ENCODE measurements at places on chromosomes 11 and 22.

DNA sequence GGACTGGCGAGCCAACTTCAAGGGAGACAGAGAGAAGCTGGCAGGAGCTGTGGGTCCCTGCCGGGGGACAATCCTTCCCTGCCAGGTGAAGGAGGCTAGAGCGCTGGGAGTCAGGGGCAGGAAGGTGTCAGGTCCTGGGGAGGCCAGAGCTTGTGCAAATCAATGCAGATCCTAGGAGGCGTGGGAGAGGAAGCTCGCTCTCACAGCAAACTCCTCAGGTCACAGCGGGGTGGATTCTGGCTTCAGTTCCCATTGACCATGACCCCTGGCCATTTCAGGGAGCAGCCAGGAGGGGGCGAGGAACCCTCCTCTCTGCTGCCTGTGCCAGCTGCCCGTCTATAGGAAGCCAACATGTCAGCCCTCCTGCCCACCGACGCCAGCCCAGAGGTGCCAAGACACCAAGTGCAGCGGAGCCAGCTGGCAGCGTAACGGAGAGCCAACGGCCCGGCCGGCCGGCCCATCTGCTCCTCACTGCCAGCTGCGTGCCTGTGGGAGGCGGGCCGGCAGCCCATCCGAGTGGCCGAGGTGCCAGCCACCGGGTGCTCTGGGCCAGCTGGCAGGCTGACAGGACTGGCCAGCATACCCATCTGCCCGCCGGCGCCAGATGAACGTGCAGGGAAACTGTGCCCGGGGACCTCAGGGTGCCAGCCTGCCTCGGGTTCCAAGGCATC, 374.8 kb downstream of the MIAT start:
- no peak for DNase-seq

DNA sequence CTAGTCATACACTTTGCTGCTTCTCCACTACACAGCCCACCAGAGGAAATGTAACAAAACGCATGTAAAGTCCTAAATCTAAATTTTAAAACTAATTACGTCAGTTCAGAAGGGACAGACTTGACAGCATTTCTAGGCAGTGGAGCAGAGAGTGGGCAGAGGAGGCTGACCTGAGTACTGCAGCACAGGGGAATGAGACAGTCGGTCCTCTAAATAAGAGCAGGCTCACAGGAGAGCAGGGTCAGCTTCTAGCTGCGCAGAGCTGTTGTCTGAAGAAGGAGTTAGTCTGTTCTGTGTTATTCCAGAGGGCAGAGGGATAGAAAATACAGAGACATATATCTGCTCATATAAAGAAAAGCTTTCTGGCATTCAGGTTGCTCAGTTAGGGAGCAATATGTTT, 40.3 kb downstream of the JHY start:
- DNase-seq: no peak

DNA sequence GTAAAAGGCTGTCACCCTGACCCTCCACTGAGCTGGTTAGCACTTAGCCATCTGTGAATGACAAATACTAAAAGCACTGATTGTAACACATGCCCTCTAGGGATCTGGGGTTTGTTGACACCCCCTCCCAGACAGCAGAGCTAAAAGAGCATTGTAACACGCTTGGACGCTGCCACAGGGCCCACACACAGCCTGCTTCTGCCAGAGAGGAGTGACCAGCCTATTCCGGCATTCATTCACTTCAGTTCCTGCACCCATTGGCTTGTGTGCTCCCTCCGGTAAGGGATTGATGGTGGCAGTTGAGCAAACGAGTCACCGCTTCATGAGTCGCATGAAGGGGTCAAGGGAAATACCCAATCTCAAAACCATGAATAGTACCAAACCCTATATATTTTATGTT, 15.8 kb downstream of the OR10D3 start:
- DNase-seq: no peak

GRCh38 chr22:49971232-49972162, 10.9 kb downstream of the PIM3 start:
- DNase-seq: no peak

GRCh38 chr11:121112498-121113455, 11.7 kb downstream of the TECTA start:
- peak; percentile 34 for DNase-seq

- DNase-seq: no peak
Observed at GRCh38 chr11:117705866-117706265, 91.2 kb downstream of the DSCAML1 start.

GRCh38 chr11:7759010-7759409, 37.7 kb downstream of the OR5P2 start:
- no peak for DNase-seq

DNA sequence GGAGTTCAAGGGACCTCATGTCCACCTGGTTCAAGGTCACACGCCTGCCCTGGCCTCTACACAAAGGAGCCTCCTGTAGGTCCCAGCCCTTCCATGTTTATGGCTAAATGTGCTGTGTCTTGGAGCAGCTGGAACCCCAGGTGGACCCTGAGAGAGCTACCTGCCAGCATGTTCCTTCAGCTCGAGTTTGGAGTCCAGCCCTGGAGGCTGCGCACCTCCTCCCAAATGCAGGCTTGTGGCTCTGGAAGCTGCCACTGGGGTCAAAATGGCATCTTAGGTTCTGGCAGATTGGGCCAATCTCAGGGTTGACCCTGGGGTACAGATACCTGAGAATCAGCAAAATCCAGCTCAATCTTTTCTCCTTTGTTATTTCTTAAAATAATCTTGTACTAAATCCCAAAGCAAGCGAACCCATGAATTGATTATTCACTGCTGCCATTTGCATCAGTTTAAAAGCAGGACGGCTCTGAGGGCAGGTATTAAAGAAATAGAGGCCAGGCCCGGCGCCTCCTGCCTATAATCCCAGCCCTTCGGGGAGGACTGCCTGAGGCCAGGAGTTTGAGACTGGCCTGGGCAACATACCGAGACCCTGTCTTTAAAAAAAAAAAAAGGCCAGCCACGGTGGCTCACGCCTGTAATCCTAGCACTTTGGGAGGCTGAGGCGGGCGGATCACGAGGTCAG, 2.9 kb downstream of the TNFRSF13C start:
- no peak for DNase-seq

- DNase-seq: no peak
Observed at GRCh38 chr11:20501252-20501651, 98.2 kb upstream of the SLC6A5 start.

DNA sequence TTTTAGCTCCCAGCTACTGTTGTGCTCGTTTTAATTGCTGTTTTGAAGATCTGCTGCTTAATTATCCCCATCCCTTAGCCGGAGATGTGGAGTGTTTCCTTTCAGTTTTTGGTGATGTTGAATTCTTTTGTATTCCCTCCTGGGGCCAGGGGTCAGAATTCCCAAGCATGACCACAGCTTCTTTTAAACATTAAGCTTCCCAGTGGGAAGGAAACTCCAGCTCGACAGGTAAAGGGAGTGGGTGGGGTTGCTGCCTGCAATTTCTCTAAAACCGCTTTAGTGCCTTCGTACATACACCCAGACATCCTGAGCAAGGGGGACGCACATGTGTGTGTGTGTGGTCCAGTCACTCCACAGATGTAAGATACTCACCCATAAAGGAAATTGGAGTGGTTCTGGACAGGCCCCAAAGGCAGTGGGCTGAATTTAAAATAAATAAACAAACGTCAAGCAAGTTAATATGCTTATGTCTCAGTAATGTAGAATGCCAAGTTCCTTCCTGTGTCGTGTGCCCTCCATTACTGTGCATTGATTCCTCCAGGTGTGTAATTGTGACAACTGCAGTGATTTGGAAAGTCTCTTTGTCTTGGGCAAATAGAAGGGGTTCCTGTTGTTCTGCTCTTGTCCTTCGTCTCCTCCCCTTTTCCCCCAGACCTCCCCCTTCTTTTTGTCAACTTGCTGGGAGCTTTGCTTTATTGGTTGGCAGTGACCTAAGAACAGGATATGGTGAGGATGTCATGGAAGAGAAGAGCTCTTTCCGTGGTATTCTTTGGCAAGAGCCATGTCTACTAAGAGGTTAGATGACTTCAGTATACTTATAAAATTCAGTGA, 19.2 kb upstream of the ADSL start:
- DNase-seq: no peak

DNA sequence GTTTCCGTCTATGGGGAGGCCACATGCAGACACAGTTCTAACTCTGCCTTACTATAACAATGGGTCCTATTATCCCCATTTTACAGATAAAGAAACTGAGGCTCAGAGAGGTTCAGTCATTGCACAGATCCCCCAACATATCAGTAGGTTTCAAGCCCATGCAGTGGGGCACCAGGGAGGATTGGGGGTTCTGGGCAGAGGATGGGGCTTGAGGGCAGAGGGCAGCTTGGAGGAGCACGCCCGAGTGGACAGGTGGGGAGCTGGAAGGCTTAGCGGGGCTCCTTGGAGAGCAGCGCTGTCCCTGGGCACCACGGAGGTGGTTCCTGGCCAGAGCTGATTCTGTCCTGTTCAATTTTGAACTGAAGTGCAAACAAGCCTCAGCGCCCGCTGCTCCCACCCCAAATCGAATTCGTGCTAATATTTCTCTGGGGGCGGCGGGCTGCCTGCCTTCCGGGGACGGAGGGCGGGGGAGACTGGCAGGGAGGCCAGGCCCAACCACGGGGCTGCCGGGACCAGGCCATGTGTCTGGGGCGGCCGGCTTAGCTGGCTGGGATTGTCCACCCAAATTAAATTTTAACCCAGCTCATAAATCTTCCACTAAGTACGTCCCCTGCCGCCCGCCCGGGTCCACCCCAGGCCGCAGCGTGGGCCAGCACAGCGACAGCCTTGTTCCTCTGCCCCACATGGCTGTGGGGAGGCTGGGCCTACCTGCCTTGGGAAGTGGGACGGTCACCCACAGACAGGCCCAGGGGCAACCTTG, 49.4 kb downstream of the FLRT1 start:
- no peak for DNase-seq

GRCh38 chr22:35582861-35583670, 34.1 kb downstream of the MB start:
- peak; percentile 74 for DNase-seq

- DNase-seq: no peak
Observed at GRCh38 chr11:116774661-116775060, 1.9 kb upstream of the BUD13 start.

DNA sequence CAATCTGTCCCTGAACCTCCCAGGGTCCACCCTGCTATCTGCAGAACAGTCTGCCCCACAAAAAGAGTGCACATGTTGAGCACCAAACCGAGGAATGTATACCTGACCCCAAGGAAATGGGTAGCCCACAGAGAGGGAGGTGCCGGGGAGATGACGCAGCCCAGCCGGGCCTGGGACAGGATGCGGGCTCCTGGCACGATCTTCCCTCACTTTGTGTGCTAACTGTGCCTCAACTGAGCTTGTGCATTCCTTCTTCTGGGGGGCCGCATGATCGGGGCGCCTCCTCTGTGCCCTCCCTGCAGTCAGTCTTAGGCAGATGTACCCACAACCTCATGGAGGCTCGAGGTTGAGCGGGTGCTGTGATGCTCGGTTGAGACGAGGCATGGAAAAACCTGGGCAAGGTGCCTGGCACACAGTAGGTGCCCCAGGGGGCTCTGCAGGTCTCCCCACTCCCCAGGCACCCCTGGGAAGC, 2.4 kb downstream of the GAS2L1 start:
- DNase-seq: no peak

GRCh38 chr11:61627850-61628661, 47.2 kb upstream of the SYT7 start:
- DNase-seq: peak; percentile 43

Measured in activated T-cell treated with anti-CD3 and anti-CD28 coated beads, Interleukin-2, amount 50 U/mL, for 24 hours (primary cell).